Endothelial cell (in vitro differentiated cells): ENCODE measurements at places on chromosomes 7 and 10. TPM values are rescaled to one million over a fixed set of nuclear protein-coding genes. Genes with fewer than 3 reads are reported as not detected.

GRCh38 chr7:105246256-105246655 lies 142.5 kb downstream of the SRPK2 start:
- H3K4me3 ChIP-seq, result no peak overlapping the region
- H3K36me3 ChIP-seq, result no peaks in the 10 kb centered on the region
- peaks cover 9% of the 10 kb centered on the region for H3K4me1 ChIP-seq
- peaks cover 1% of the 10 kb centered on the region for H3K27me3 ChIP-seq

- H3K27ac ChIP-seq, result no peak overlapping the region
- peaks cover 7% of the 10 kb centered on the region for H3K4me1 ChIP-seq
- H3K36me3 ChIP-seq, result no peaks in the 10 kb centered on the region
- H3K27me3 ChIP-seq, result peaks cover 1% of the 10 kb centered on the region
- no peak for DNase-seq
These were observed 100.6 kb upstream of the HABP2 start for GRCh38 chr10:113452146-113452845.

Gene INPP5F
- total RNA-seq, result 45.7 TPM

DNA sequence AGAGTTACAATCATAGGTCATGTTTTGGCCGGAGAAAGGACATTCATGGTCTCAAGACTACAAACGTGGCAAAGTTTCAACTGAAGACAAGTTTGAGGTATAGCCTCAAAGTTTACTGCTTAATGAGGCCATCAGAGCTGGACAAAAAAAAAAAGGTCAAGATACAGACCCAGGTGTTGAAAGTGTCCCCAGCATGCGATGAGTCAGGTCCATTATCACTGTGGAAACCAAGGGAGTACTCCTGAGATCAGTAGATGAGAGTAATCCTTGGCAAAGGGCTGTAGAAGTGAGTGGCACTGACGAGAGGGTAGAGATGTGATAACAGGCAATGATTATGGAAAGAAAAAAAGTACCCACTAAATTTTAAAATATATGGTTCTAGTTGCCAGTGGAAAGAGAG lies 80.1 kb upstream of the LRRN3 start:
- no peaks in the 10 kb centered on the region for H3K27me3 ChIP-seq
- DNase-seq, result no peak
- H3K27ac ChIP-seq, result no peak overlapping the region
- no peak overlapping the region for H3K4me3 ChIP-seq

- no peaks in the 10 kb centered on the region for H3K36me3 ChIP-seq
- H3K4me1 ChIP-seq, result no peaks in the 10 kb centered on the region
- no peak overlapping the region for H3K27ac ChIP-seq
- H3K4me3 ChIP-seq, result no peak overlapping the region
- no peaks in the 10 kb centered on the region for H3K27me3 ChIP-seq
These were observed 24.3 kb downstream of the SUN3 start for GRCh38 chr7:48004638-48005037.

Gene MINDY3
- 26.1 TPM for total RNA-seq

DNA sequence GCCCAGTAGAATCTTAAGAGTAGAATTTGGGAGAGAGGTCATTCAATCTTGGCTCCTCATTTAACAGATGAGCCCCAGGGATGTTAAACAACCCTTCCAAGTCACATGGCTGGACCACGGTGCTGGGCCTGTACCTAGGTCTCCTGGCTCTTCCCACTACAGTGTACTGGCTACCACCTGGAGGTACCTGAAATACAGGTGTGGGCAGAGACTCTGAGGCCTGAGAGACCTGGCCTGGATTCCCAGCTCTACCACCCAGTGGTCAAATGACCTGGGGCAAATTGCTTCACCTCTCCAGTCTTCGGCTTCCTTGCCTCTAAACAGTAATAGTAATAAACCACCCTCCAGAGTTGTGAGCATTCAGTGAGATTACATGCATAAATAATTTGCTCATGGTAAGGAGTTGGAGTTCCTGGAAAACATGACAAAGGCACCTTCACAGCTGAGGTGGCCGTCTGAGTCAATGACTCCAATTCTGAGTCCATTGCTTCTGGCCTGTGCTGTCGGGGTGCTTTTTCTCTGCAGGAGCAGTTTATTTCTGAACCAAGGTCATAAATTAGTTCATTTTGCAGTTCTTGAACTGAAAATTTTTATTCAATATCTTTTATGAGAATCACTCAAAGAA lies 2.7 kb downstream of the GOT1 start:
- no peak overlapping the region for H3K27ac ChIP-seq
- H3K4me3 ChIP-seq, result no peak overlapping the region
- no peak for DNase-seq
- H3K27me3 ChIP-seq, result peaks cover 1% of the 10 kb centered on the region
- H3K36me3 ChIP-seq, result no peaks in the 10 kb centered on the region
- peaks cover 18% of the 10 kb centered on the region for H3K4me1 ChIP-seq

Gene HERC4
- 53.4 TPM for total RNA-seq
